ENCODE measurements at places on chromosomes 1 and 21. TPM values are rescaled to one million over a fixed set of nuclear protein-coding genes. Genes with fewer than 3 reads are reported as not detected.
A peak's percentile ranks its signal among the peaks of the same experiment; 100 is the strongest.

- H3K4me1 ChIP-seq, result peaks cover 14% of the 10 kb centered on the region
- no peak for DNase-seq
- no peak overlapping the region for H3K4me3 ChIP-seq
- no peak overlapping the region for H3K27ac ChIP-seq
- no peaks in the 10 kb centered on the region for H3K27me3 ChIP-seq
Observed at GRCh38 chr1:39335216-39335615, 130.7 kb downstream of the MACF1 start.

DNA sequence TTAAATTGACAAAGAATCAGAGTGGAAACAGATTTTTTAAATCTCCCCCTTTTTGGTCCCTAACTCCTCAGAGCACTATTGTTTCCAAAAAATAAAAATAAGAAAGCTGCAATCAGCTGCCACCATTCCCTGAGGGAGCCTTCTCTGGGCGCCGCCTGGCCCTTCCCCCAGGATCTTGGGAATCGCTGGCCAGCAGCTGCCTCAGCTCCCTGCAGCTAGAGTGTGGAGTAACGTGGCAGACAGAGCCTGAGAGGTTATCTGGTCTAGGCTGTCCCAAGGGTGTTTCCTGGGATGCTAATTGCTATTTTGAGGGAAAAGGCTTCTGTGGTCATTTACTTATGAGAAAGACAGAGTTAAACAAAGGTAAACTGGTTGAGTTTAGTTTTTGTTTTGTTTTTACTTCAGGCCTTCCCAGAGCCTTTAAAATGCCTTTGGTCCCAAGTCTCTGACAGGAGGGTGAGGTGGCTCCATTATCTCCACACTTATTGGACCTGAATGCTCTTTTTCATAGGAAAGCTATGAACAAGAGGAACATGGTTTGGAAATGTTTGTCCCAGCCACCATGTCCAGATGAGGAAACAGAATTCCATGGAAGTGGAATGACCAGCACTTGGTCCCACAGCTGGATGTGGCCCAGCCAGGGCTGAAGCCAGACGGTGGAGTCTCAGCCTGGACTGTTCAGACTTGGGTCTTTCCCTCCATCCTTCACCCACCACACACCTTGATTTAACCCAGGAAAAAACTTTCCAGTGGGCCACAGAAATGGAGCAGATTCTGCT is 14.1 kb upstream of the KIAA1614 start:
- no peak for DNase-seq
- no peak overlapping the region for H3K27ac ChIP-seq
- no peaks in the 10 kb centered on the region for H3K4me1 ChIP-seq
- no peaks in the 10 kb centered on the region for H3K36me3 ChIP-seq
- H3K4me3 ChIP-seq, result no peak overlapping the region

DNA sequence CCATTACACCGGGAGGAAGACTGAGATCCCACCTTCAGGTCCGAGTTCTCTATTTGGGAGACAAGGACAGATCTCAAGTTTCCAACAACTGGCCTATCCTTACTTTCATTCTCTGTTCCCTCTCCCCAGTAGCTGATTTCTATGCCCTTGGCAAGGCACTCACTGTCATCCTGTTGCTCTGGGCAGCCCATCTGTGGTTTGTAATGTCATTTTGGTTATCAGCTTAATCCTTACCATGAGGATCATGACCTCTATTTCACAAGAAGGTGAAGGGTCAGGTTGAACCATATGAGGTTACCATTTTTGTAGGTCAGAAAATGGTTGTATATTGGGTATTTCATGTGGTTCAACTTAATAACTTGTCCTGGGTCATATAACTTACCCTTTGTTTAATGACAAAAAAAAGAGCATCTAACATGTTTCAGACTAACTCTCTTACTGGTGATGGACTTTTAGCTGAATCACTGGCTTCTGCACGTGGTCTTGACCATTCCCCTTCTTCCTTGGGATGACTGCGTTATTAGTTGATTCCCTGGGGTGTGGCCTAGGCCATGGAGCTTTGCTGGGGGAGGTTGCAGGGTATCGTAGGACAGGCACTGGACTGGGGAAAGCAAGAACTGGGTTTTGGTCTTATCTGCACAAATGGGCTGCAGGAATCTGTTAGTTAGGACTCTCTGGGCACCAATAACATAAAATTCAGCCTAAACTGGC is 120.2 kb downstream of the ACTL8 start:
- no peaks in the 10 kb centered on the region for H3K27me3 ChIP-seq
- H3K4me3 ChIP-seq, result no peak overlapping the region
- H3K36me3 ChIP-seq, result no peaks in the 10 kb centered on the region
- H3K27ac ChIP-seq, result no peak overlapping the region

DNA sequence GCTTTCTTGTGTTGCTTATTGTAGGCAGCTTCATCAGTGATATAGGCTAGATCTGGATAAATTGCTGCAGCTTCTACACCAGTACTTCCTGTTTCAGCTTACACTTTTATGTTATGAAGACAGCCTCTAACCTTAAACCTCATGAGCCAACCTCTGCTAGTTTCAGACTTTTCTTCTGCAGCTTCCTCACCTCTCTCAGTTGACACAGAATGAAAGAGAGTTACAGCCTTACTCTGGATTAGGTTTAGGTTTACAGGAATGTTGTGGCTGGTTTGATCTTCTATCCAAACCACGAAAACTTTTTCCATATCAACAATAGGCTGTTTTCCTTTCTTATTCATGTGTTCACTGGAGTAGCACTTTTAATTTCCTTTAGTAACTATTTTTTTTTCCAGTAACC is 76.9 kb upstream of the RNPC3 start:
- H3K27me3 ChIP-seq, result no peaks in the 10 kb centered on the region
- no peak overlapping the region for H3K4me3 ChIP-seq
- H3K36me3 ChIP-seq, result no peaks in the 10 kb centered on the region
- no peaks in the 10 kb centered on the region for H3K4me1 ChIP-seq
- no peak for DNase-seq

DNA sequence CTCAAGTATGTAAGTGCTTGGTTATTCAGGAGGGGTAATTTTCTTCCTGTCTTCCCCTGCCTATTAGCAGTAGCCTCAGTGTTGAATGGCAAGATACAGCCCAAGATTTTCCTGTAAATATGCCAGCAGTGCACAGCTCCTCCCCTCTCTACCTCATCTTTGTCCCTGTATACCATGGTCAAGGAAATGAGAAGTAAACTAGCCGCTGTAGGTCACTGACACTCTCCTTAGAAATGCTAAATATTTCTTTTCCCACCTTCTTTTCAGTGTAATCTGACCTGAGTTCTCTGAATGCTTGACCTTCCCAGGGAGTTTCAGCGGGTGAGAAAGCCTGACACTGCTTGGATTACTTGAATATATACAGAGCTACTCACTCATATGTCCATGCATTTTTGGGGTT is 84.1 kb upstream of the ZNF326 start:
- DNase-seq, result no peak
- H3K36me3 ChIP-seq, result no peaks in the 10 kb centered on the region
- no peak overlapping the region for H3K4me3 ChIP-seq
- no peaks in the 10 kb centered on the region for H3K27me3 ChIP-seq
- H3K27ac ChIP-seq, result no peak overlapping the region

DNA sequence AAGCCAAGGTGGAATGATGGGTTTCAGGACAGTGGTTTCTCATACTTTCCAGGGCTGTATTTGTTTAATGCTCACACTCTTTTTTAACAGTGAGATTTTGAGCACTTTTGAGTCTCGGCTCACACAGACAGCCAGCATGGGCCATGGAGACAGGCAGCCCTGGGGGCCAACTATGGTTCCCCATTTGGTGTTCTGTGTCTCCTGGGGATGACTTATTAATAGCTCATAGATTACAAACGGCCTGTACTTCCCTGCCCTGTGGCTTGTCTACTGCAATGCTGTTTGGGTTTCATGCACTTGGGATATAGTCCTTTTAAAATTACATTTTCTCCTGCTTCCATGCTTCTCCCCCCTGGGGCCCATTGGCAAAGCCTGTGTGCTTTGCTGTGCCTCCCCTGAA is 178.3 kb downstream of the KCNJ6 start:
- H3K4me1 ChIP-seq, result peaks cover 12% of the 10 kb centered on the region
- H3K36me3 ChIP-seq, result no peaks in the 10 kb centered on the region
- no peak for DNase-seq
- no peaks in the 10 kb centered on the region for H3K27me3 ChIP-seq
- peak overlapping the region; percentile 41 for H3K27ac ChIP-seq

GRCh38 chr1:97372531-97372930 is 548.3 kb downstream of the DPYD start:
- no peak for DNase-seq
- no peaks in the 10 kb centered on the region for H3K36me3 ChIP-seq
- H3K4me3 ChIP-seq, result no peak overlapping the region
- H3K27ac ChIP-seq, result no peak overlapping the region

GRCh38 chr1:198151688-198152087 is 5.1 kb upstream of the NEK7 start:
- peaks cover 44% of the 10 kb centered on the region for H3K4me1 ChIP-seq
- no peak for DNase-seq
- H3K27ac ChIP-seq, result no peak overlapping the region
- H3K27me3 ChIP-seq, result no peaks in the 10 kb centered on the region
- no peak overlapping the region for H3K4me3 ChIP-seq

DNA sequence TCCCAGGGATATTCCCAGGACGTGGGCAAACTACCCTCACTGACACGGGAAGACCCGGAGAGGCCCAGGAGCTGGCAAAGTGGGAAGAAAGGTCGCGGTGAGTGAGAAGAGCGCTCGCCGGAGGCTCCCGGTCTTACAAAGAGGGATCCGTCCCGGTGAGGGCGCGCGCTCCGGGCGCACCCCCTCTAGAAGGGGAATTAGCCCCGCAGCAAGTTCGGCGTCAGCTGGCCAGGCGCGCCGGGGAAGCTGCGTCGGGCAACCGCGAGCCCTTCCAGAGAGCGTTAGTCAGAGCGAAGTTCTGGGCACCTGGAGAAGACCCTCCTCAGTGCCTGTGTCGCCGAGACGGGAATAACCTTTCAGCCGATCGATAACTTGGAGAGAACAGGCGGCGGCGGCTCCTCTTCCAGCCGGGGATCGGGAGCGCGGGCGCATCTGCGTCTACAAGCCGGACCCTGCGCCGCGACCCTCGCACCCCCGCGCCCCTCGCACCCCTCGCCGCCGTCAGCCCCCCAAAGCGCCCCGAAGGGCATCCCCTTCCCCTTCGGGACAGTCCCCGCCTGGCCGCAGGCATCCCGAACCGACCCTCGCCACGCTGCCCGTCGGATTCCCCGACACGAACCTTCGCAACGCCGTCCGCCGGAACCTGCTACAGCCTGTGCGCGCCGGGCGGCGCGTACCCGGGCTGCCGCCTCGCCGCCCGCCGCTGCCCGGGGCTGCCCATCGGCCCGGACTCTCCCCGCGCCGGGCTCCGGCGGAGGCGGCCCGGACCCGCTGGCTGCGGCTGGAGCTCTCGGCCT is 485 bp downstream of the SIPA1L2 start:
- peaks cover 4% of the 10 kb centered on the region for H3K4me1 ChIP-seq
- no peaks in the 10 kb centered on the region for H3K27me3 ChIP-seq
- DNase-seq, result no peak
- peak overlapping the region; percentile 91 for H3K4me3 ChIP-seq

DNA sequence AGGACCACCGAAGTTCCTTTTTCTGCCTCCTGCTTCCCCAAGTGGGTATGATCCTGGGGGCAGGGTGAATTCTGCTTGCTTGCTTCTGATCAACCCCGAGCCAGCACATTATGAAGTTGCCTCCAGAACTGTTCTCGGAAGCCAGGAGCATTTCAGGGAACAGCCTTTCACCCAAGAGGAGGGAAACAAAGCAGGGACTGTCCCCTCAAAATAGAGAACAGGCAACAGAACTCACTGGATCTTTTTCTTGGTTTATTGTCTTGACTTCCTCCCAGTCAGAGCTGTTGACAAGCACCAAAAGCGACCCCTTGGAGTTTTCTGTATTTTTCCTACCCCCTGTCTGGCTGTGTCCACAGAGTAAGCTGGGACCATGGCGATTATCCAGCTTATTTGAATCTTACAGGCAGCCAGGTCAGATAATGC is 258.3 kb upstream of the SGIP1 start:
- no peak for DNase-seq
- no peak overlapping the region for H3K27ac ChIP-seq
- H3K4me1 ChIP-seq, result peaks cover 26% of the 10 kb centered on the region
- no peak overlapping the region for H3K4me3 ChIP-seq

- no peak overlapping the region for H3K4me3 ChIP-seq
- H3K27ac ChIP-seq, result no peak overlapping the region
- H3K4me1 ChIP-seq, result peaks cover 7% of the 10 kb centered on the region
- DNase-seq, result no peak
- no peaks in the 10 kb centered on the region for H3K27me3 ChIP-seq
- H3K36me3 ChIP-seq, result no peaks in the 10 kb centered on the region
Observed at GRCh38 chr1:93653656-93654055, 28.0 kb downstream of the BCAR3 start.

DNA sequence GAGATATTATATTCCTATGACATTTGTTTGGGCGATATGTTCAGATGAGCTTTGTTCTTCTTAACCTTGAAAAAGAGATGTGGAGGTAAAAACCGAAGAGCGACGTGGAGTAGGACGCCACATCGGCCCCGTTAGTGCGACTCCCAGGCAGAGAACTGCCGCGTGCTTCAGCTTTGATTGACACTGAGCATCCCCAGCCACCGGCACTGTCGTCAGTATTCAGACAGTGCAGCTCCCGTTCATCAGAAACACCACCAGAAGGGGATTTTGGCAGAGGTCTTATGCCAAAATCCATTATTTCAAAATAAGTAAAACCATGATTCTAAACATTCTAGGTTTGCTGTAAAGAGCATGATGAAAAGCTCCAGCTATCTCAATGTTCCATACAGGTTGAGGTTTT is 66.5 kb downstream of the AGPAT3 start:
- peaks cover 9% of the 10 kb centered on the region for H3K4me1 ChIP-seq
- H3K36me3 ChIP-seq, result no peaks in the 10 kb centered on the region
- no peak for DNase-seq
- no peak overlapping the region for H3K27ac ChIP-seq

GLUL gene
- total RNA-seq, result 998 TPM

TMEM269 gene
- 0.27 TPM for total RNA-seq

KRTAP21-2 gene
- total RNA-seq, result not detected

CNKSR1 gene
- total RNA-seq, result 5.8 TPM

SPRR2E gene
- total RNA-seq, result not detected

WDR64 gene
- not detected for total RNA-seq

HAO2 gene
- total RNA-seq, result not detected

OR10Z1 gene
- not detected for total RNA-seq

SMG7 gene
- total RNA-seq, result 41.9 TPM

TMPRSS2 gene
- total RNA-seq, result not detected
